ENCODE measurements at places on chromosomes 3 and 15. TPM values are rescaled to one million over a fixed set of nuclear protein-coding genes. Genes with fewer than 3 reads are reported as not detected.

BDH1 gene
- 0.99 TPM for total RNA-seq

SNURF gene
- total RNA-seq: 8.7 TPM

DNAH12 gene
- 0.09 TPM for total RNA-seq

PPP1R14D gene
- not detected for total RNA-seq

CCR3 gene
- total RNA-seq: not detected

DNA sequence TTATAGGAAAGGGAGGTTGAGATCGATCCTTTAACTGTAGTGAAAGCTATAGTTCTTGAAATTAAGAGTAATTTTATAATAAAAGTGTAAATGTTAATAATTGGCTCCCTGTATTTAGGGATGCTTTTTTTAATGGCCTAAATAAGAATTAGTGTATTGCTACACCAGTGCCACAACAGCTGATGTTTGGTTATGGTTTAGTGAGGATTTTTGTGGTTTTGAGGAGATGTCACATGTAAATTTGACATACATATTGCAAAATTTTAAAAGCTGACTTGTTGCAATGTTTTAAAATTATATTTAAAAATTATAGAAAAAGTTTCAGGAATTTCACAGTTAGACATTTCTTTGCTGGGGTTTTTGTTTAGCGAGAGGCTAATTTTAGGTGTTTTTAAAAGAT is 3.9 kb downstream of the TSC22D2 start:
- no peak for DNase-seq

DNA sequence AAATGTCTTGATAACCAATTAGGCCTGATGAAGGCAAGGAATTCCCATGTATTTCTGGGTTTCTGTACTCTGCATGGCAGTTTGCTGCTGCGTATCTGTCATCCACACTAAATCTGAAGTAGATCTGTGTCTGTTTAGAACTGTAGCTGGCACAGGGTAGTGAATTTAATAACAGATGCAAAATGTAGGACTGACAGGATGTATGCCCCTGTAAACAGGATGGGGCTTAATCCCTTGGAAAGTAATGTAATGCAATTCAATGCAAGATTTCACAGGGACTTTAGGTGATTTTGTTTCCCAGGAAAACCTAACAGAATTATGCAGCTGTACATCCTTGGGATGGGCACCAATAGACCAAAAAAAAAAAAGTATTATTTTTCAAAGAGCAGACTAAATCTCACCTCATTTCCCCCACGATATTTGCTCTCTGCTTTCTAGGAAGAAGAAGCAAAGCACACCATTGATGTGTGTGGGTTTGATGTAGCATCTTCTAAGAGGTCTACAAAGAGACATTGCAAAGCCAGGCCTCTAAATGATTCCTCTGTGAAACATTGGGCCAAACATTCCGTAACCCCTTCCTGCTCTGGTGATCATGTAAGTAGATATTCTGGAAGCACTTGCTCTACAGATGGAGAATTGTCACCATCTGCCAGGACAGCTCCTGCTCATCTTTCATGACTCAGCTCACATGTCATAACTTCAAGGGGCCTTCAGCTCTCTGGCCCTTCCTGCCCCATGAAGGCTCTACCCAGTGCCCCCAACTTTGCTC is 464.3 kb upstream of the RGMA start:
- DNase-seq: no peak

- peak; percentile 62 for DNase-seq
Observed at GRCh38 chr3:56884387-56884786, 82.6 kb upstream of the ARHGEF3 start.

All from fibroblast of the aortic adventitia (primary cell).